ENCODE measurements at places on chromosomes 7 and 10. TPM values are rescaled to one million over a fixed set of nuclear protein-coding genes. Genes with fewer than 3 reads are reported as not detected.

DNA sequence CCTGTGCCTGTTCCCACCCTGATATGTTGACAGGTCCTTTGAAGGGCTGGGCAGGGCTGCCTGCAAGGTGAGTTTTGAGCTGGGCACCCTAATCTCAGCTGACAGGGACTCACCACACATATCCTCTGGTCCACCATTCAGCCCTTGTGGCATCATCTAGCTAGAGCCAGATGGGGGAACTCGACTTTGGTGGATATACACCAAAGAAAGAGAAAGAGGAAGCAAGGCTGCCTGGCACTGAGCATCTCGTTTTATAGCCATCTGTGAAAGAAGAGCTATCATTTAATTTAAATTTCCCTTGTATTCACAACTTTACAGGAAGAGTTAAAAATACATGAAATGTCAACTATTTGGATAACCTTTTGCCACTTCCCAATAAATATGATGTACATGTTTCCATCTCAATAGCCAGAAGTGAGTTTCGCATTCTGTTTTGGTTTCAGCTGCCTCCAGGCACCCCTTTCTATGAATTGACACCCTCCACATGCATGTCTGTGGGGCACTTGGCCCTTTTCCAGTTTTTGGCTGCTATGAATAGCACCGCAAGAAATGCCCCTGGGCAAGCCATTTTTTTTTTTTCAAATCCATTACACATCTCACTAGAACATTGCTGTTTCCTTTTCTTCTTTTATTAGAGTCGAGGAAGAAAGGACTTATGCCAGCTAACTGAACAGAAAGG is 22.9 kb upstream of the GRB10 start:
- no peak overlapping the region for H3K27ac ChIP-seq
- H3K4me3 ChIP-seq: no peak overlapping the region
- H3K27me3 ChIP-seq: no peaks in the 10 kb centered on the region
- no peaks in the 10 kb centered on the region for H3K36me3 ChIP-seq

The SFTPA1 gene
- not detected for total RNA-seq

DNA sequence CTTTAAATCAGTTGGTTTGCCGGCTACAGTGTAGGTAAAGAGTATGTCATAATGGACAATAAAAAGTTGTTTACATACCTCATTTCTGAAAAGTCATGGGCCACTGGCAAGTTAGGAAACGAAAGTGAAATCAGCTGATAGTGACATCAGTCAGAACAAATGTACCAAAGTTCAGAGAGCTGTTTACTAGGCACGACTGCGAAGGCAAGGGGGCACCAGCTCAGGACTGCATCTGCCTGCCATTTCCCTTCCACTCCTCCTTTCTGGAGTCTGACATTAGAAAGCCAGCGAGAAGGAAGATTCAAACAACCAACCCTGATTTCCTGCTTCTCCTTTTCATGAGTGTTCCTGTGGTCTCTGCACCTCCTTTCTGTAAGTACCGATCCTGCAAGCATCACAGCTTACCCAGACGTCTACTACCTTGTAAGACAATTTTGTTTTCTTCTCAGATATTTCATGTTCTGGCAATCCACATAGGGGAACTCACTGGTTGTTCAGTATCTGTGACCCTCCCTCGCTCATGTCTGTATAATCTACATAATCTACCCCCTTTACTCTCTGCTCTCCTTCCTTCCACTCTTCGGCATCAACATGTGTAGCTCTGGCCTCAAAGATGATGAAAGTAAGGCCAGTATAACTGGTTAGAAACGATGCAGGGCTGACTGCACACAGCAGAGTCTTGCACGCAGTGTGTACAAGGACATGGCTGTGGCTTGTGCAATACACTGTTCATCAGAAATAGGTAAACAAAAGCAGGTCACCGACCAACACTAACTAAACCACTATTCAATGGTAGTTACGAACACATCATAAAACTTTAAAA is at the start of gene TMEM140:
TMEM140 (plus strand) TSS at position 174 of the 823 bp plus-strand sequence. CDS start 16,370 bp downstream, outside the sequence.
- no peaks in the 10 kb centered on the region for H3K27me3 ChIP-seq

- no peak overlapping the region for H3K4me3 ChIP-seq
- no peaks in the 10 kb centered on the region for H3K4me1 ChIP-seq
- no peaks in the 10 kb centered on the region for H3K27me3 ChIP-seq
- no peaks in the 10 kb centered on the region for H3K36me3 ChIP-seq
- no peak overlapping the region for H3K27ac ChIP-seq
These were observed 386.8 kb upstream of the POT1 start for GRCh38 chr7:125316466-125316865.

DNA sequence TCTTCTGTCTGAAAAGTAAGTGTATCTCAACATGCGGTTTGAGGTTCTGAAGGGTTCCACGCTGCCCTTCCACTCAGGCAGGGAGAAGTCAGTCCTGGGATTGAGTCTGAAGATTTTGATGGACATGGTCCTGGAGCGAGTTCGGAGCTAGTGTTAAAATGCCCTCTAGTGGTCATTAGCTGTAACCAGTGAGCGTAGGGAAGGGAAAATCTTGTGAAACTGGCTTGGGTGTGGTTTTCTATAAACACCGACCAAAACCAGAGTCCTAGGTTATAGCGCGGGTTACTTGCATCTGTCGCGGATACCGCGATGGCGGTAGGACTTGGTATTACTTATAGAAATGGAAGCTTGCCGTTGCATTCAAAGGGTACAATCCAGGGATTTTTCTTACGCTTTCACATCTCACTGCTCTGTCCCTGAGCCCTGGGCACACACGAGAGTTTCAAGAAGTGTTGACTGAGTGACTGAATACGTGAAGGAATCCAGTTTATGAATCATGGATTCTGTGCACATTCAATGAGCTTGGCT is 348.2 kb upstream of the C7orf33 start:
- no peaks in the 10 kb centered on the region for H3K27me3 ChIP-seq
- DNase-seq: no peak
- H3K4me1 ChIP-seq: no peaks in the 10 kb centered on the region
- no peak overlapping the region for H3K27ac ChIP-seq
- no peak overlapping the region for H3K4me3 ChIP-seq
- H3K36me3 ChIP-seq: no peaks in the 10 kb centered on the region

DNA sequence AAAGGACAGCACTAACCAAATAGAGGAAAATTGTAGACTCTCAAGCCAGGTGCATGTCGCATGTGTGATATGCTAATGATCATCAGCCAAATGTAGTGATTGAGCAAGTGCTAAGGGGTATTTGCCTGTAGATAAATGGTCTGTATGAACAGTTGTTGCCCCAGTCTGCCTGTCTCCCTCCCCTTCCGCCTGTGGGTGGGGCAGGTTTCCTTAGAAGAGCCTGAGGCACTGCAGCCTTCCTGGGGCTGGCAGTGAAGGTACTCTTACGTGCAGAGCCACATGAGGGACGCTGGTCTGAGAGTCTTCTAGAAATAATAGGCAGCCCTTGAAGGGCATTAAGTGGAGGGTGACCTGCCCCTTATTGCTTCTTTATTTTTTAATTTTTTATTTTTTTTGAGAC is 152.1 kb downstream of the SNX10 start:
- no peak for DNase-seq
- no peaks in the 10 kb centered on the region for H3K36me3 ChIP-seq
- H3K4me1 ChIP-seq: no peaks in the 10 kb centered on the region
- H3K27ac ChIP-seq: no peak overlapping the region

- H3K27me3 ChIP-seq: no peaks in the 10 kb centered on the region
- H3K4me3 ChIP-seq: no peak overlapping the region
- no peak for DNase-seq
These were observed 189.5 kb downstream of the ANKRD30A start for GRCh38 chr10:37314862-37315261.

- H3K4me1 ChIP-seq: no peaks in the 10 kb centered on the region
- no peak for DNase-seq
- no peak overlapping the region for H3K4me3 ChIP-seq
These were observed 438.0 kb downstream of the ETV1 start for GRCh38 chr7:13551503-13551902.

DNA sequence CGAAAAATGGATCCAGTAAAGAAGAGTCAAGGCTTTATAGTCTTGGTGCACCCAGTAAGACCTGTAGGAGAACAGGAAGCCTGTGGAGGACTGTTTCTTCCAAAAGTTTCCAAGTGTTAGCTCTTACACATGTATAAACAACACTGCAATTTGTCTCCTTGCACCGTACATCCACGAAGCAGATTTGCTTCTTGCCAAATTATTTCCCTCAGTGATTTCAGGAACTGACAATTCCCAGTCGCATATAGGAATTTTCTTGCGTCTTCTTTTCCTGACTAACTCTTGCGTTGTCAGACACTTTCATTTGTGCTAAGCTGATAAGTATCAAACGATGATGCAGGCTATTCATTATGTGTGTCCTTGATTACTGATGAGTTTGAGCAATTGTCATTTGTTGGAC is 182.1 kb downstream of the PKD1L1 start:
- H3K27ac ChIP-seq: no peak overlapping the region
- no peak overlapping the region for H3K4me3 ChIP-seq
- no peaks in the 10 kb centered on the region for H3K4me1 ChIP-seq
- no peak for DNase-seq

The EN2 gene
- not detected for total RNA-seq

- no peaks in the 10 kb centered on the region for H3K4me1 ChIP-seq
- H3K4me3 ChIP-seq: no peak overlapping the region
- H3K36me3 ChIP-seq: no peaks in the 10 kb centered on the region
- DNase-seq: no peak
These were observed 61.0 kb downstream of the NRP1 start for GRCh38 chr10:33273295-33274002.

DNA sequence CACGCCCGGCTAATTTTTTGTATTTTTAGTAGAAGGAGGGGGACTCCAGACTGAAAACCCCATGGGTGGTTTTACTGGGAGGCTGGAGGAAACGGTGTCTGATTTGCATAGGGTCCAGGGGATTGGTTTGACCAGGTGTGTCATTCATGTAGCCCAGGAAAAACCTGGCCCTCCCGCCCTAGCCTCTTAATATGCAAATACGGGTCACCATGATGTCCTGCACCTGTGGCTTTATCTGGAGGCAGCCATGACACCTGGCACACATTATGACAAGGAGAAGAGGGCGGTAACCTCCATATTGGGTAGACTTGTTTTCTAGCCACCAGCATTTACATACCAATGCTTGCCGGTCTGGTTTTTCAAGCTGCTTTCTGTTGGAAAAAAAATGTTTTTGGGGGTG is 68.0 kb downstream of the TRIL start:
- H3K27me3 ChIP-seq: no peaks in the 10 kb centered on the region
- DNase-seq: no peak
- H3K36me3 ChIP-seq: no peaks in the 10 kb centered on the region
- no peak overlapping the region for H3K27ac ChIP-seq
- H3K4me1 ChIP-seq: no peaks in the 10 kb centered on the region
- H3K4me3 ChIP-seq: no peak overlapping the region

DNA sequence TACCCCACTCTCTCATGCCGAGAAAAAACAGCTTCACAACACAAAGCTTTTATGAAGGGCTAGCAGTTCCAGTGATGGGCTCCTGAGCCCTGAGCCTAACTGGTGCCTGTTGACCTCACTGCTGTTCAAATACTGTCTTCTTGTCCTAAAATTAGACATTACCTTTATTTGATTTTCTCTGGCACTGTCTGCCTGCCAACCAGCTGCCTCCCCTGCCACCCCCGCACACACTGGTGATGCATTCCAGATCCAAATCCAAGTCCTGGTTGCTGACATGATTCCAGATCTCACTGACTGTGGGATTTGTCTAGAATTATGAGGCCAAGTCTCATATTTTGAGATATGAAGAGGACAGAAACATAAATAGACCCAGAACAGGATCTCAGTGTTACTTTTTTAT is 816.2 kb downstream of the NRG3 start:
- no peak overlapping the region for H3K4me3 ChIP-seq
- no peaks in the 10 kb centered on the region for H3K36me3 ChIP-seq
- H3K27ac ChIP-seq: no peak overlapping the region
- no peaks in the 10 kb centered on the region for H3K4me1 ChIP-seq
- H3K27me3 ChIP-seq: no peaks in the 10 kb centered on the region

GRCh38 chr10:78197628-78198272 is 164.1 kb downstream of the RPS24 start:
- H3K27ac ChIP-seq: no peak overlapping the region
- H3K27me3 ChIP-seq: no peaks in the 10 kb centered on the region
- no peaks in the 10 kb centered on the region for H3K4me1 ChIP-seq

DNA sequence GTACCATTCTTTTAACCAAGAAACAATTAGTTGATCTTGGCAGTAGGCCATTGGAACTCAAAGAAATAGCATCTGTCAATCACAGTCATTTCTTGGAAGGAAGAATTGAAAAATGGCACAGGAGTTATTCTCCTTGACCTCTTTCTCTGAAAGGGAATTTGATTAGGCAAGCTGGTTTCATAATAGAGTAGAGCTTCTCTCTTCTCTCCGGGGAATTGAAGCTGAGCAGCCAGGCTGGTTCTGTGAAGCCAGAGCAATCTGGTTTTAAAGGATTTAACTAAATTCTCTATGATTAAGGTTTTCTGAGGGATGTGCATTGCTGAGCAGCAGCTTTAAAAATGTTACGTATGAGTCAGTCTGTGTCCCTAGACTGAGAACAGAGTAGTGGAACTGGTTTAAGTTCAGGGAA is 70.2 kb downstream of the AHCYL2 start:
- H3K27me3 ChIP-seq: no peaks in the 10 kb centered on the region
- no peaks in the 10 kb centered on the region for H3K36me3 ChIP-seq
- no peaks in the 10 kb centered on the region for H3K4me1 ChIP-seq

The HOXA2 gene
- not detected for total RNA-seq

GRCh38 chr7:69599955-69600709 is 1.9 kb downstream of the AUTS2 start:
- H3K27ac ChIP-seq: no peak overlapping the region
- DNase-seq: no peak
- peaks cover 21% of the 10 kb centered on the region for H3K27me3 ChIP-seq
- H3K4me3 ChIP-seq: no peak overlapping the region
- no peaks in the 10 kb centered on the region for H3K36me3 ChIP-seq

The CALCR gene
- not detected for total RNA-seq

DNA sequence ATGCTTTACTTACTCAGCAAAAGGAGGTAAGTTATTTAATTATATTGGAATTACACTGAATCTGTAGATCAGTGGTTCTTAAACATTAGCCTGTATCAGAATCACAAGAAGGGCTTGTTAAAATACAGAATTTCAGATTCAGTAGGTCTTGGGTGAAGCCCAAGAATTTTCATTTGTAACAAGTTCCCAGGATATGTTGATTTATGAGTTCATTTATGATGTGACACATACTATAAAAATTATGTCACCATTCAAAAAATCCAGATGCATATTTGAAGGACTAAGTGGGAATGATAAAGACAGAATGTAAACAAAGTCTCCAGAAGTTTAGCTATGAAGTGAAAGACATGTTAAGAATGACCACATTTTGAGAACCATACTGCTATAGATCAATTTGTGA is 52.3 kb downstream of the HECTD2 start:
- no peaks in the 10 kb centered on the region for H3K4me1 ChIP-seq
- H3K27me3 ChIP-seq: no peaks in the 10 kb centered on the region
- DNase-seq: no peak
- no peak overlapping the region for H3K4me3 ChIP-seq
- no peak overlapping the region for H3K27ac ChIP-seq

The NUTM2E gene
- 0.20 TPM for total RNA-seq

The GPR37 gene
- total RNA-seq: not detected

The RBP3 gene
- total RNA-seq: not detected

The SLC18A3 gene
- total RNA-seq: not detected

Data from CD8-positive, alpha-beta memory T cell (primary cell).